Stimulated activated CD4-positive, alpha-beta T cell treated with anti-CD3 and anti-CD28 coated beads, Interleukin-4, amount 100 ng/mL, for 4 hours (primary cell): ENCODE measurements at places on chromosomes 6 and 20.

GRCh38 chr20:24612799-24613775, 143.7 kb downstream of the SYNDIG1 start:
- no peak for DNase-seq

DNA sequence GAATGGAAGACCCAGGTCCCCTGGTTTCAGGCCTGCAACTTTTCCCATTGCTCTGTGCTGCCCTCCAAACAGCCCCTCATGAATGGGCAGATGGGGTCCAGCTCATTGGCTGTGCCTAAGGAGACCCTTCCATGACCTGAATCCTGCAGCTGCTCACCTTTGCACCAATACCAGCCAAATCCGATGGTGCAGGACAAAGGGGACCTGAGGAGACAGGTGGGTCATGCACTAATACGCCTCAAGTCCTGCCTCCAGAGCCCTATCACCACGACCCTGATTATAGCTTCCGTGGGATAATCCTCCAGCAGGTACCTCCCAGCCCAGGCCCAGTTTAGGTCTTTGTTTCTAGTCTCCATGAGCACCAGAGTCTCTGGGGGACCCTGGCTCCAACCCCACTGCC, 16.8 kb downstream of the TREM1 start:
- DNase-seq = no peak

DNA sequence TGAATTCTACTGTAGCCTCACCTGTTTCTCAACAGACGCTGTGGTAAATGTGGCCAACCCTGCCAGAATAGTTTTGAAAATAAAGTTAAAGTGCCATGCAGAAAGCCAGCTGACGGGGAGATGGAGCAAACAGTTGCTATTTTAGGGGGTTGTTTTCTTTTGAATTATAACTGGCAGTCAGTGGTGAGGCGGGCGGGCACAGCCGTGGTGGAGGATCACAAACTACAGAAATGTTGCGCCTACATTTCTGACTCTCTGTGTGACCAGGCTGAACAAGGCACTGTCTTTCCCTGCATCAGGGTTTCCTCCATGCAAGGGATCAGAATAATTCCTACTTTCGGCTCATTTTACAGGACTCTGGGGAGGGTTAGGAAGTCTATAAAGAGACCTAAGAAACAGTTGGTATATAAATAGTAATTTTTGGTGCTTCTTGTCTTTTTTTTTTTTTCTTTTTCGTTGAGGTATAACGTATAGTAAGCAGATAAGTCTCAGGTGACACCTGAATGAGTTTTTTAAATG, 17.2 kb downstream of the CHMP4B start:
- no peak for DNase-seq

DNA sequence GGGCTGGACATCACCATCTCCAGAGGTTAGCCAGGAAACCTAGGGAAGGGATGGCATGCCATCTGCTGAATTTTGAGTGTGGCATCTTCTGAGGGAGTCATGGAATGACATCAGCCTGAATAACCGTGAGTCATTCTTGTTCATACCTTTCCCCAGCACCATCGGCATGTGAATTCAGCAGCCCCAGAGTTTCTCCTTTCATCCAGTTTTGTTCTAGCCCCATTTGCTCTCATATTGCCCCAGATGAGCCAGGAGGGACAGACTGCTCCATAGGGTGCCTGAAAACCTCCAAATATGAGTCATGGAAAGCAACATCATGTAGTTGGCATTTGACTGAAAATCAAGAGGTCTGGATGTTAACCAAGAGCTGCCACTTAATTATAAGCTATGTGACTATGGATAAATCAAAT, 219.2 kb upstream of the SGK1 start:
- no peak for DNase-seq

DNA sequence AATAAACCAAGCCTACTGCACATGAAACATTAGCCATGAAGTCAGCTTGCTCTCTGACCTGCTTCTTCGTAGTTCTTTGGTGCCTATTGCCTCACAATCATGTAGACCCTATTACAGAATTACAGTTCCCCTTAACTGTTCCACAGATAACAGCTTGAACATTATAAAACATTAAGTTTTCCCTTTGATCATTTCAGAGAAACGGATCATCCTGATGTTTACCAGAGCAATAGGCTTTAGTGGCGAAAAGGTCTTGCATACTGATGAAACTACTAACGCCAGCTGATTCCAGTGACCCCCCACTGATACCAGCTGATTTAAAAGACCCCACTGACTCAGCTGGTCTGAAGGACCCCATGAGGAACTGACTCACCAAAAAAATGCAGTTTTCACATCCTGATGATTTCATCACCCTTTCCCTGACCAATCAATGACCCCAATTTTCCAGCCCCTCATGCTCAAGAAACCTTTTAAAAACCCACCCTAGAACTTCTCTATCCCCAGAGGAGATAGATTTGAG, 39.4 kb upstream of the MLIP start:
- DNase-seq = no peak

DNA sequence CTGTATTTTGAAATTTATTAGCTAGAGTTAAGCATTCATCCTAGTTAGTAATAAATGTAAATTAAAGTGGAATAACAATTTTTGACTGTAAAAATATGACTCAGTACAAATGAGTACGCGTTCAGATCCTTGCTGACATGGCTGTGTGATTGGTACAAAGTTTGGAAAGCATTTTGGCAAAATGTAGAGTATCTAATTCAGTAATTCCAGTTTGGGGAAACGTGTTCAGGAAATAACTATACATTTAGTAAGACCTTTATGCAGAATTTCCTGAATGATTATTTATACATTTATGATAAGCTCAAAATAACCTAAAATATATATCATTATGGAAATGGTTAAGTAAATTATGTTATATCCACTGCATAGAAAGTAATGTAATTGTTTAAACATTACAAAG, 8.0 kb downstream of the VTA1 start:
- DNase-seq = no peak

GRCh38 chr6:133768656-133769295, 120.1 kb upstream of the TCF21 start:
- no peak for DNase-seq

GRCh38 chr6:33746036-33746600, 587 bp downstream of the IP6K3 start:
- no peak for DNase-seq

- no peak for DNase-seq
These were observed 60.5 kb downstream of the HACE1 start for GRCh38 chr6:104799134-104799657.

GRCh38 chr6:34817446-34817845, 25.6 kb downstream of the BLTP3A start:
- DNase-seq = no peak

GRCh38 chr6:38233161-38233791, 406.5 kb downstream of the BTBD9 start:
- DNase-seq = no peak

- DNase-seq = no peak
These were observed 13.7 kb downstream of the BCL2L1 start for GRCh38 chr20:31708736-31709534.

DNA sequence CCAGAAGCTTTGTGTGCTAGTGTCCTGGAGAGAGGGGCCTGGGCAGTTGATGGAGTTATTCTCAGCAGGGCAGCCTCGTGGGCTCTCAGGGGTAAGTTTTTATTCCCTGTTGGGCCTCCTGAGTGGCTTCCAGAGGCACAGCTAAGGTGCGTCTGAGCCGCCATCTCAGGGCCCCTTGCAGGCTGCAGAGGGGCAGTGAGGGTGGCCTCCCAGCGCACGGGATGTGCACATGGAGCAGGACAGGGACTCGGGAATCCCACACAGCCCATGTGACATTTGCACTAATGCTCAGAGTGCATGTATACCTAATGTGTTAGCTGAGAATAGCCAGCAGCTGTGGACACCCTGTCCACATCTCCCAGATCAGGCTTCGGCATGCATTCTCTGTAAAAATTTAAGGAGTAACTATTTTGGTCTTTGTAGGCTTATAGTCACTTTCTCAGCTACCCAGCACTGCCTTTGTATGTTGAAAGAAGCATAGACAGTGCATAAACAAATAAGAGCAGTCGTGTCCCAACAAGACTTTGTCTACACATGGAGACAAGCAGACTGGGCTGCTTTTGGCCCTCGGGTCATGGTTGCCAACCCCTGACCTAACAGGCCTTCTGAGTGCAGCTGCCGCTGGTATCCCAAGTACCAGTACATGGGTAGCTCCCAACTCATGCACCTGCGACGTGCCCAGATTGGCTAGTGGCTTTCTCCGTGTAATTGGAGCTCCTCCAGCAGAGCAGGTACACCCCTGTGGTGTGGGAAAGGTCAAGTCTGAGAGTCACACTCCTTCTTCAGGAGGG, 18.6 kb upstream of the CST9L start:
- DNase-seq = no peak

DNA sequence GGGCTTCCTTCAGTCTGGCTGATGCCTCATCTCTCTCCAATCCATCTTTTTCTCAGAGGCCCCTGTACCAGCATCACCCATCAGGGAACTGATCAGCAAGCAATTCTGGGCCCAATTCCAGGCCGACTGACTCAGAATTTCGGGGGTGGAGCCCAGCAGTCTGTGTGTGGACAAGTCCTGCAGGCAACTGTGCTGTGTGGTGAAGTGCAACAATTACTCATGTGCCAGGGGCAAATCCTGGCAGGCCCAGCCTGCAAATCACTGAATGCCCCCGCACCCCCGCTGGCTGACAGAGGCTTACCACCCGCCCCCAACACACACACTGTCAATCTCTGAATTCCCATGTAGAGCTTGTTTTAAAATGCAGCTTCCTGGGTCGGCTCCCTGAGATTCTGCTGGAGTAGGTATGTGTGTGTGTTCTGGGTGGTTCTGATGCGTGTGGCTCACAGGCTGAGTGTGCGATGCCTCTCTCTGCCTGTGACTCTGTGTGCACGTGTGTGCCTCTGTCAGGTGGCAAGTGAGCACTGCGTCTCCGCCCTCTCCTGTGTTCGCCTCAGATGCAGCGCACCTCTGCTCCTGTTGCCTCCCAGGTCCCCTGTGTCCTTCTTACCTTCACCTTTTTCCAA, 45.4 kb downstream of the SSR1 start:
- DNase-seq = no peak

DNA sequence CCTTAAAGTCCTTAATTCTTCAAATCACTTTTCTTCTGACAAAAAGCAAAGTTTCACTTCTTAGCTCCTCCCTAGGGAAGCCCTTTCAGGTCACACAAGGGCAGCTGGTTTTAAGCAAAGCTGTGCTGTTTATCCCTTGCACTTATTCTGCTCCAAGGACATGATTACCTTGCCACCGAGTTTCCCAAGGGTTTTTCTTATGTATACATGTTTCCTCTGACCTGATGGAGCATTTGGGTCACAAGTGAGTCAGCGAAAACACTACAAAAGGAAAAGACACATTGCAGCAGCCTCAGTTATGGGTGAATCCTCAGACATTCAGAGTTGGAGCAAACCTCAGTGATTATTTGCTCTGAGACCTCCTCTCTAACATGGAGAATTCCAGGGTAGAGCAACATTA, 26.6 kb upstream of the ILRUN start:
- DNase-seq = no peak

- DNase-seq = no peak
These were observed 91.3 kb upstream of the OGFRL1 start for GRCh38 chr6:71197267-71197666.

DNA sequence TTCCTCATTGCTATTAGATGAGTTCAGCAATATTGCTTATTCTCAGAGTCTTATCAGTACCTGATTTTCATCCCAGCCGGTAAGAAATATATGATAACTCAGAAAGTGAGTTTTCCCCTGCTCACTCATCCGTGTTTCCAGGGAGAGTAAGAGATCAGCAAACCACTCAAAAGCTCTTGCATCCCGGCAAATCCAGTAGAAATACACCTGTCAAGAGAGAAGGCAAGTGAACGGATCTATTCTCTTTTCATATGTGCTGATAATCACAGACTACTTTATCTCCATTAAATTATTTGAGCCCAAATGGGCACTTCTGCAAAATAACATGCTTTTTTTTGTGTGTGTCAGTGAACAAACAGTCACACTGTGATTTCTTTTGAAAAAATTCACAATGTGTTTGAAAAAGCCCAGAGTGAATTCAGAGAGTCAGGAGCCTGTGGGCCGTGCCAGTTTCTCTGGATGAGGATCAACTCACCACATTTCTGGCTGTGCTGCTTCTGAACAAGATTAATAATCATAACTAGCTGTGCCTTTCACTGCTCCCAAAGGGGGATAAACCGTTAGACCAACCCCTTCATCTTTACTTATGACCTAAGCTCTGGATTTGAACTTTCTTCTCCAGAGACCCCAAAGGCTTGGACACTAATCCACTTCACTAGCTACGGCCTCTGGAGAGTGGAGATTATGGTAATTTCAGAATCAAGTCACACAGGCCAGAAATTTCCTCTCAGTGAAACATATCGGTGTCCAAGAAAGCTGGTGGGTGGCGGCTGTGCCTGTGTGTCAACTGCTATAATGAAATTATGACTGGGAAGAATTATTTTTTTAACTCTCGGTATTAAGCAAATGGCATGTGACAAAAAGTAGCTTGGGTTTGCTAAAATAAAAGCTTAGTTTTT, 44.2 kb downstream of the NOX3 start:
- DNase-seq = no peak

- no peak for DNase-seq
These were observed 1.1 kb downstream of the FBXO30 start for GRCh38 chr6:145813285-145814034.
